ENCODE measurements at places on chromosomes 7 and 10.

- no peak overlapping the region for H3K4me3 ChIP-seq
- no peaks in the 10 kb centered on the region for H3K4me1 ChIP-seq
- H3K36me3 ChIP-seq, result peaks cover 30% of the 10 kb centered on the region
- H3K27ac ChIP-seq, result no peak overlapping the region
- no peak for DNase-seq
These were observed 8.9 kb upstream of the ZNF777 start for GRCh38 chr7:149469806-149470205.

DNA sequence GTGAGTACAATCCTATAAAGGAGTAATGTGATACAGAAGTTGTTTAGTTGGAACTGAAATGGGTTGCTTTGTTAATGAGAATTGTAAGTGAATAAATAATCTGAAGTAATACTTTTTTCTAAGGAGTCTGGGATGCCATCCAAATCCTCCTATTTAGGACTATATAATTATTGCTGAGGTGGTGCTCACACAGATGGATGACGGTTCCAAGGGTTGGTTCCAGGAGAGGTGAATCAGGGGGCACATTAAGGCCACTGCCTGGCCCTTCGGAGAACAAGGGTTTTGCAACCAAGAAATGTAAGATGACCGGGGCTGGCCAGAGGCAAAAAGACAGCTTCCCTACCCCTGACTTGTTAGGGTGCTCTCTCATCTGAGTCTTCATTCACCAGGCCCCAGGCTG lies 352.7 kb downstream of the PHTF2 start:
- H3K27me3 ChIP-seq, result no peaks in the 10 kb centered on the region
- H3K27ac ChIP-seq, result no peak overlapping the region
- H3K36me3 ChIP-seq, result no peaks in the 10 kb centered on the region
- H3K4me1 ChIP-seq, result no peaks in the 10 kb centered on the region
- H3K4me3 ChIP-seq, result no peak overlapping the region

GRCh38 chr7:41708581-41709358 lies 5.9 kb upstream of the INHBA start:
- H3K27me3 ChIP-seq, result peaks cover 33% of the 10 kb centered on the region
- peaks cover 14% of the 10 kb centered on the region for H3K4me1 ChIP-seq
- no peak overlapping the region for H3K27ac ChIP-seq
- no peak for DNase-seq
- H3K4me3 ChIP-seq, result no peak overlapping the region

GRCh38 chr7:117008886-117009531 lies 55.7 kb downstream of the ST7 start:
- DNase-seq, result no peak
- peaks cover 75% of the 10 kb centered on the region for H3K4me1 ChIP-seq
- H3K27ac ChIP-seq, result peak overlapping the region; percentile 84
- no peaks in the 10 kb centered on the region for H3K36me3 ChIP-seq

- H3K4me3 ChIP-seq, result no peak overlapping the region
- H3K4me1 ChIP-seq, result peaks cover 31% of the 10 kb centered on the region
- DNase-seq, result no peak
- H3K27me3 ChIP-seq, result no peaks in the 10 kb centered on the region
These were observed 18.4 kb upstream of the GPR146 start for GRCh38 chr7:1025743-1026581.

- H3K4me3 ChIP-seq, result no peak overlapping the region
- no peak overlapping the region for H3K27ac ChIP-seq
- H3K36me3 ChIP-seq, result no peaks in the 10 kb centered on the region
These were observed 8.3 kb upstream of the FRMPD2 start for GRCh38 chr10:48282829-48283228.

GRCh38 chr7:157437519-157438061 lies 100.8 kb downstream of the DNAJB6 start:
- H3K4me1 ChIP-seq, result peaks cover 7% of the 10 kb centered on the region
- H3K4me3 ChIP-seq, result no peak overlapping the region
- H3K27ac ChIP-seq, result no peak overlapping the region
- H3K36me3 ChIP-seq, result no peaks in the 10 kb centered on the region
- peaks cover 2% of the 10 kb centered on the region for H3K27me3 ChIP-seq

GRCh38 chr10:60541451-60541850 lies 151.8 kb upstream of the ANK3 start:
- H3K36me3 ChIP-seq, result no peaks in the 10 kb centered on the region
- no peak for DNase-seq
- no peaks in the 10 kb centered on the region for H3K27me3 ChIP-seq
- peaks cover 21% of the 10 kb centered on the region for H3K4me1 ChIP-seq
- H3K4me3 ChIP-seq, result no peak overlapping the region

DNA sequence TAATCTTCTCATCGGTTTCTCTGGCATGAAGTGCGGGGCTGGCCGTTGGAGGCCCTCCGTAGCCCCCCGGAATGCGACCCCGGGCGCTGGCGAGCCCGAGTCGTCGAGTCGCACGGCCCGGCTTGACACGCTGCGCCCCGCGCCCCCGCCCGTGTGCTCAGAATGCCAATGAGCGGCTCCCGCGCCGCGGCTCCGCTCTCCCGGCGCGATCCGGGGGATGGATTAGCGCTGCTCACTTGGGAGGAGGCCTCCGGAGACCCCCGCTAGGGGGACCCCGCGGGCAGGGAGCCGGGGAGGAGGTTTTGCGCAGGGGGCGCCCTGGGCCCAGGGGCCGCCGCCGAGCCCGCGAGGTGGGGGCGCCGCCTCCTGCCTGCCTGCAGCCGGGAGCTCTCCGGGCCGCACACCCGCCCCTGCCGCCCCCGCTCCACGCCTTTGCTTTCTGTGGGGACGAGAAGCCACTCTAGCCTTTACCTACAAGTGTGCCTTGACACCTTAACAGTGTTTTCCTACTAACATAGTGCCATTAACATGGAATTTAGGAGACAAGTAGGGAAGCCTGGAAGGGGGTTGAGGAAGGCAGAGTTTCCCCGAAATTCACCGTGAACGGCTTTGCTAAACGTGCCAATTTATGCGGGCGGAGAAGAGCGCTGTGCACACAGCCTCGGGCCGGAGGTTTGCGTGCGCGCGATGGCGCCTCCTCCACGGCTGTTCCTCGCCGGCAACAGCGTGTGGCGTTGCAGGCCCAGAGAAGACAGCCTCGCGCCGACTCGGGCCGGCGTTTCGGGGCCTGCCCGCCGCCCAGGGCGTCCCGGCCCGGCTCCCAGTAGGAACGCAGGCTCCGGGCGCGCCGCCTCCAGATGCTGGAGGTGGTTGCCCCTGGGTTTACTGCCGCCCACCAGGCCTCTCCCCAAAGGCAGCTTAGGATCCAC lies 7.1 kb downstream of the SHH start:
- no peak overlapping the region for H3K27ac ChIP-seq
- no peaks in the 10 kb centered on the region for H3K36me3 ChIP-seq
- DNase-seq, result peak; percentile 77
- H3K4me3 ChIP-seq, result peak overlapping the region; percentile 32

DNA sequence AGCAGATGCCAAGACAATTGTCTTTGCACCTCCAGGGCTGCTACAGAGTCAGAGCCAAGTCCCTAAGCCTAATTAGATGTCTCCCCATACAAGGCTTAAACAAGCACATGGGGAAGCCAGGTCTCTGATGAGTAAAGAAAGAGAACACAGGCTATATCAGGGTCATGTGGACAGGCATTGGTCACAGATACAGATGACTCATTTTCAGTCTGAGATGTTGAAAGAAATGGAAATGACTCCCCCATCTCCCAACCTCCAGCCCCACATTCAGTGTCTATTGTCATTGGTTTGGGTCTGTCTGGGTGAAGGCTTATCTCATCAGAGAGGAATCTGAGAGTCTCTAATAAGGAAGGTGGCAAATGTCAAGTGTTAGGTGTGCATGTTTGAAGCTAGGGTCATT lies 290.1 kb upstream of the KIAA1217 start:
- H3K4me1 ChIP-seq, result no peaks in the 10 kb centered on the region
- no peaks in the 10 kb centered on the region for H3K36me3 ChIP-seq
- H3K27me3 ChIP-seq, result no peaks in the 10 kb centered on the region
- no peak for DNase-seq

DNA sequence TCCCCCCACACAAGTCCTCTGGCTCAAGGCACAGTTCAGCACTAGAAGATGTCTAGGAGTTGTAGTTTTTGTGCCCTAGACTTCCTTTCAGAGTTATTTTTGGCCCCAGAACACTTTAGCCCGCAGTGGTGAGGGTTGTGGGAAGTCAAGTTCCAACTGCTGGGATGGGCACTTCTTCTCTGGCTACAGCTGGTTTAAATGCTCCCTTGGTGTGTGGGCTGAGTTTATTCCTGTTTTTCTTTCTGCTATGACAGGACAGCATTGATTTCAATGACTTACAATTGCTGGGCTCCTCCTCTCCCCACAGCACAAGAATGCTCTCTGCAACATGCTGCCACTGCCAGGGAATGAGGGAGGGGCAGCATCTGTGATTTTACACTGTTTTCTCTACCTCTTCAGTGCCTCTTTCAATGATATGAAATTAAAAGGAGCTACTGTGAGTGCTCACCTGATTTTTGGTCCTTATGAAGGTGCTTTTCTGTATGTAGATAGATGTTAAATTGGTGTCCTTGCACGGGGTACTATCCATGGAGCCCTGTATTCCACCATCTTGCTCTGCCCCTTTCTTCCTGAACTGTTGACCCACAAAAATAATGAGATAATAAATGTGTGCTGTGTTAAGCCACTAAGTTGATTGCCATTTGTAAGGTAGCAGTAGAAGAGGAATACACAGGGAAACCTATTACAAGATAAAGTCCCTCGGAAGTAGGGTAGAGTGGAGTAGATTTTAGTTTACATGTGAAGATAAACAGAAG lies 56.3 kb downstream of the SLC13A1 start:
- no peaks in the 10 kb centered on the region for H3K36me3 ChIP-seq
- no peaks in the 10 kb centered on the region for H3K27me3 ChIP-seq
- H3K27ac ChIP-seq, result no peak overlapping the region

- peak overlapping the region; percentile 99 for H3K27ac ChIP-seq
- DNase-seq, result no peak
- peaks cover 83% of the 10 kb centered on the region for H3K36me3 ChIP-seq
- peak overlapping the region; percentile 57 for H3K4me3 ChIP-seq
- no peaks in the 10 kb centered on the region for H3K27me3 ChIP-seq
- H3K4me1 ChIP-seq, result peaks cover 95% of the 10 kb centered on the region
These were observed 51.3 kb downstream of the IKZF1 start for GRCh38 chr7:50355817-50356178.

- DNase-seq, result no peak
- no peak overlapping the region for H3K4me3 ChIP-seq
- no peaks in the 10 kb centered on the region for H3K4me1 ChIP-seq
- no peaks in the 10 kb centered on the region for H3K36me3 ChIP-seq
These were observed 28.6 kb upstream of the TMEM178B start for GRCh38 chr7:141045126-141045841.

GRCh38 chr7:103851357-103851756 lies 138.1 kb downstream of the RELN start:
- DNase-seq, result no peak
- no peak overlapping the region for H3K4me3 ChIP-seq
- no peaks in the 10 kb centered on the region for H3K27me3 ChIP-seq
- H3K27ac ChIP-seq, result no peak overlapping the region
- H3K36me3 ChIP-seq, result no peaks in the 10 kb centered on the region

DNA sequence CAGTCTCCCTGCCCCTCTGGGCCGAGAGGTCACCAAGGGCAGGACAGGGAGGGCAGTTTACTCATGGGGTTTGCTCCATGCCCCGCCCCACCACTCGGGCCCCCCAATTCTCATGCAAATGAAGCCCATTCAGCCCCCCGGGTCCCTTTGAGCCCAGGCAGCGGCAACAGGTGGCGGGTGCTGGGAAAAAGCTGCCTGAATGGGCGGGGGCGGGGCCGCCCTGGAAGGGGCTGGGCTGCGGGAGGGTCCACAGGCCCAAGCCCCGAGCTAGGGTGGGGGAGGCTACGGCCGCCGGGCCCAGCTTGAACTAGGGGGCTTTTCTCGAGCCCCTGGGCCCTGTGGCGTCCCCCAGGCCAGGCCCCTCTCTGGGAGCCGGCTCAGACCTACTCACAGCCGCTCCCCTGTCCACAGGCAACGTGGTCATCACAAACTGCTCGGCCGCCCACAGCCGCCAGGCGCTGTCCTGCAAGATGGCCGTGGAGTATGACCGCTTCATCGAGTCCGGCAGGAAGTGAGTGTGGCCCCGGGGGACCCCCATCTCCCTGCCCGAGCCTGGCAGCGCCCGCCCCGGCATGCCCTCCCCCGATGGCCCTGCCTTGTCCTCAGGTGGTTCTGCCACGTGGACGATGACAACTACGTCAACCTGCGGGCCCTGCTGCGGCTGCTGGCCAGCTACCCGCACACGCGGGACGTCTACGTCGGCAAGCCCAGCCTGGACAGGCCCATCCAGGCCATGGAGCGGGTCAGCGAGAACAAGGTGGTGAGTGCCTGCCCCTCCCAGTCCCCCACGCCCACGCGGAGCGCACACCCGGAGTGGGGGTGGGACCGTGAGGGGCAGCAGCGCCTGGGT lies 5.5 kb downstream of the LFNG start:
- H3K36me3 ChIP-seq, result peaks cover 2% of the 10 kb centered on the region
- no peak for DNase-seq
- H3K4me3 ChIP-seq, result no peak overlapping the region

- H3K4me1 ChIP-seq, result peaks cover 63% of the 10 kb centered on the region
- H3K27me3 ChIP-seq, result no peaks in the 10 kb centered on the region
- peaks cover 11% of the 10 kb centered on the region for H3K36me3 ChIP-seq
- DNase-seq, result no peak
- peak overlapping the region; percentile 78 for H3K27ac ChIP-seq
- no peak overlapping the region for H3K4me3 ChIP-seq
These were observed 25.1 kb downstream of the RAB18 start for GRCh38 chr10:27529010-27529783.

- no peaks in the 10 kb centered on the region for H3K36me3 ChIP-seq
- no peak overlapping the region for H3K27ac ChIP-seq
- no peaks in the 10 kb centered on the region for H3K27me3 ChIP-seq
- H3K4me1 ChIP-seq, result peaks cover 4% of the 10 kb centered on the region
These were observed 94.0 kb upstream of the FAM180A start for GRCh38 chr7:135842446-135843179.

- peak overlapping the region; percentile 95 for H3K27ac ChIP-seq
- peaks cover 51% of the 10 kb centered on the region for H3K36me3 ChIP-seq
- H3K4me3 ChIP-seq, result peak overlapping the region; percentile 92
These were observed 989 bp downstream of the ERLIN1 start for GRCh38 chr10:100184840-100185239.

GRCh38 chr7:30148951-30149459 lies 14.2 kb downstream of the MTURN start:
- no peaks in the 10 kb centered on the region for H3K36me3 ChIP-seq
- no peaks in the 10 kb centered on the region for H3K27me3 ChIP-seq
- H3K4me1 ChIP-seq, result peaks cover 4% of the 10 kb centered on the region
- DNase-seq, result peak; percentile 22
- peak overlapping the region; percentile 14 for H3K4me3 ChIP-seq

- no peaks in the 10 kb centered on the region for H3K36me3 ChIP-seq
- H3K27ac ChIP-seq, result no peak overlapping the region
- no peaks in the 10 kb centered on the region for H3K27me3 ChIP-seq
- H3K4me1 ChIP-seq, result no peaks in the 10 kb centered on the region
- no peak for DNase-seq
These were observed 63.3 kb upstream of the CCZ1B start for GRCh38 chr7:6889252-6889812.

DNA sequence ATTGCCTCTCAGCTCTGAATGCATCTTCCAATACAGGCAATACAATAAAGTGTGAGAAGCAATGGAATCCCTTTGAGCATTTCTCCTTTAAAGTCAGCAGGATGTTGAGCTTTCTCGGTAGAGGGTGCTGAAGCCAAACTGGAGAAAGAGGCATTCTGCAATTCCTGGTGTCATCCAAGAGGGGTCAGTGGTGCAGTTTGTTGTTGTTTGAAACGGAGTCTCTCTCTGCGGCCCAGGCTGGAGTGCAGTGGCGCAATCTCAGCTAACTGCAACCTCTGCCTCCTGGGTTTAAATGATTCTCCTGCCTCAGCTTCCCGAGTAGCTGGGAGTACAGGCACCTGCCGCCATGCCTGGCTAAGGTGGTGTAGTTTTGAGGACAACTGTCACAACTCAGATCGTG lies 486.5 kb downstream of the CALN1 start:
- DNase-seq, result no peak
- H3K27me3 ChIP-seq, result no peaks in the 10 kb centered on the region
- peaks cover 2% of the 10 kb centered on the region for H3K36me3 ChIP-seq
- H3K4me1 ChIP-seq, result no peaks in the 10 kb centered on the region
- H3K27ac ChIP-seq, result no peak overlapping the region
- no peak overlapping the region for H3K4me3 ChIP-seq

Data from activated naive CD8-positive, alpha-beta T cell treated with anti-CD3 and anti-CD28 coated beads, Interleukin-2, amount 50 U/mL, for 24 hours (primary cell).